ENCODE measurements at places on chromosomes 2 and 18.

- DNase-seq = no peak
These were observed 204.6 kb upstream of the TNP1 start for GRCh38 chr2:217064234-217065011.

- DNase-seq = no peak
These were observed 70.0 kb upstream of the NEUROD1 start for GRCh38 chr2:181750305-181750704.

GRCh38 chr2:20635113-20635510 lies 15.8 kb downstream of the HS1BP3 start:
- DNase-seq = no peak

GRCh38 chr2:65481961-65482360 lies 49.6 kb upstream of the SPRED2 start:
- no peak for DNase-seq

DNA sequence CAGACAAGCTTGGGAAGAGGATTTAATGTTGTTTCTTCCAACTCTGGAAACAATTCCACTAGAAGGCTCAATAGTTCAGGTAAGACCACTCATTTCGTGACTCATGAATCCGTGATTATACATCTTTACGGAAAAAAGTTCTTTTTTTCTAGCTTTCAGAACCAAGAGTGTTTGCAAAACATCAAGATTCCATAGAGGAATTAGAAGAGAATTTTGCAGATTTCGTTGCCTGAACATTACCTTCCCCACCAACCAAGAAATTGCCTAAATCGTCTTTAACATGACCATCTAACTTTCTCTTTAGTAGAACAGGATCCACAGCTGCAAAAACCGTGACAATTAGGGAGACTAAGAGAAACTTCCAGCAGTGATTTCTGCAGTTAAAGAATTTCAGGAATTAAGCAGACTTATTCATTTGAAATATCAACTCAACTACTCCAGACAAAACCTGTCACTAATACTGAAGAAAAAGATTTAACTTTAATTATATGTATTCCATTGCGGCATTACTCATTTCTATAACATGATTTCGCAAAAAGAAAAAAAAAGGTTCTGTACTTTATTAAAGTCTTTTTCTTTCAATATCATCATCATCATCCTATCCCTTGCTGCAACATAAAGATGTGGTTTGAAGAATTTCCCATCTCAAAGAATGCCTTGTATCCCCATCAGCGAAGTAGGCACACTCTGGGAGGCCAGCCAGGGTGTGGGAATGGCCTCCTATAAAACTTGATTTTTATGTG lies 1.9 kb upstream of the NAB1 start:
- DNase-seq = no peak
